ENCODE measurements at places on chromosomes 6 and 20.

- no peak for DNase-seq
Observed at GRCh38 chr6:105806486-105806920, 279.6 kb upstream of the PRDM1 start.

DNA sequence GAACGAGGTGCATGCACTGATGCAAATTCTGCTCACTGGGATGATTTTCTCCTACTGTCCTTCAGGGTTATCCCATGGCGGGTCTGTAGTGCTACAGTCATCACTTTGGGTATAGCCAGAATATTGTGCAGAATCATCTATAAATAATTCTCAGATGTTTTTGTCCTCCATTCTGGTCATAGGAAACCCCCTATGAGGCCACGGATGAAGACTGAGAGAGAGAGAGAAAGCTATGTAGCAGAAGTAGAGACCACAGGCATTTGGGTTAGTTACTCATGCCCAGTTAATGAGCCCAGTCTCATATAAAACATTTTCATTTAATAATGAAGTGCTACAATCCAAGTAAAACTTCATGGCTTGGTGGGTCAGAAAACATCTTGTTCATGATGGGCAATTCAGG, 145.1 kb upstream of the PLN start:
- no peak for DNase-seq

DNA sequence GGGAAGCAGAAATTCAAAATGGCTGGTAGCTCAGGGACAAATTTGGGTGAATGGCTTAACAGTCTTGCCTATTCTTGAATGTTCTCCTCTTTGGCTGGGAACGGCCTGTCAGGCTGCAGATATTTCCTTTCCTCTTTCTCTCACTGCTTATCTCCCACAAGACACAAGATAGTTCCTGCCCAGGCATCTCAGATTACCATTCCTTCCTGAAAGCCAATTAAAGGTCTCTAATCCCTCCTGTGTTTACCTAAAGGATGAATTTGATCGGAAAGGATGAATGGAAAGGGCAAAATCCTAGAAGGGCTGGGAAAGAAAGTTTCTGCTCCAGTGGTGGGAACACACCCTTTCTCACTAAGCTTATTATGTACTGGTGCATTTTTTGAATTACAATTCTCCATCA, 95.9 kb upstream of the JAG1 start:
- DNase-seq: no peak

DNA sequence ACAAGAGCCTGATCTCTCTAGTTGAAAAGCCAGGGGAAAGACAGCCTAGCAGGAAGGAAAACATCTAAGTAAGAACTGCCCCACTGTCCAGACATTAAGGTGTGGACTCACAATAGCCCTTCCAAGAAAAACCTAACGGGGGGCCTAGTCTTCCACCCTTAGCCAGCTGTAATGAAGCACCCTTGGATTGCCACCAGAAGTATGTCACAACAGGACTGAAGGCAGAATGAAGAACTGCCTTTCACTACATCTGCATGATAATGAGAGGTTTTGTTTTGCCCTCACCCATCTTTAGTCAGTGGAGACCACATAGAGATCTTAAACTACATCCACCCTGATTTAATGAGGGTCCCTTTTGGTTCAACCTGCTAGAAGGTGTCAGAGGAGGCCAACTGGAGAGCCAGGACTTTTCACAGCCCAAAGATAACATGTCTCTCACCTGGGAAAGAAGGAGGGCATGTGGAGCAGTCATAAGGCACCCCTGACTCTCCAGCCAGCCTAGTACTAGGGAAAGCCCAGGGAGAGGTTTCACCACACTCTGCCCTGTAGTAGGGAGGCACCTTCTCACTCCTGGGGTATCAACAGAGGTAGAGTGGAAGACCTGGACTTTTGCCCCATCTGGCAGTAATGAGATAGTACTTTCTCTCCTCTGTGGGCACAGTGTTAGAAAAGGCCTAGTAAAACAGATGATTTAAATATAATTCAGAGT, 1017.4 kb upstream of the MANEA start:
- no peak for DNase-seq

GRCh38 chr20:23116311-23117089, 30.4 kb upstream of the CD93 start:
- DNase-seq: no peak

- no peak for DNase-seq
Observed at GRCh38 chr6:167570460-167571400, 245.8 kb downstream of the TTLL2 start.

DNA sequence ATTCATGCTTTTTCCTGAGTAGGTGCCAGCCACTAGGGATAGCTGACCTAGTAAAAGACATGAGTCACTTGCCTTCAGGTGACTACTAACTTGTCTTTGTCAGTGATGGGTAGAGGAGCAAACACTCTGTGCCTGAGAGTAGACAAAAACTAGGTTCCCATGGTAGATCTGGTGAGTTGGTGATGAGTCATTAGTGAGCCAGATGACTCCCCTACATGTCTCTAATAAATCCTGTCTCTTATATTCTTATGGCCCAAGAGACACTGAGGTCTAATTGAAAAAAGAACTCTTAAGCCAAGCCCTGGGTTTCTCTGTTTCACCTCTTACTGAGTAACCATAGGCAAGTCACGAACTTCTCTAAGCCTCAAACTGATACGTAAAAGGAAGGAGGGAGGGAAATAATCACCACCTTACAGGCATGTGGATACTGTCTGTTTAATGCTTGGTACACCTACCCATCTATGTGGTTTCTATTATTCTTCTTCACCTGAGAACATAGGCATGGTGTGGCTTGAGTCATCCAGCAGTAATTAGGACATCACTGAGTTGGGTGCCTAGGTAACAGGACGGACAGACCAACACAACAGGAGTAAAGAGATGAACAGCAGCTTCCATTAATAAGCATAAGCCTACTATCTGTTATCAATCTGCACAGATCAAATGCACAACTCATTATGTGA, 20.3 kb downstream of the TTPAL start:
- no peak for DNase-seq

DNA sequence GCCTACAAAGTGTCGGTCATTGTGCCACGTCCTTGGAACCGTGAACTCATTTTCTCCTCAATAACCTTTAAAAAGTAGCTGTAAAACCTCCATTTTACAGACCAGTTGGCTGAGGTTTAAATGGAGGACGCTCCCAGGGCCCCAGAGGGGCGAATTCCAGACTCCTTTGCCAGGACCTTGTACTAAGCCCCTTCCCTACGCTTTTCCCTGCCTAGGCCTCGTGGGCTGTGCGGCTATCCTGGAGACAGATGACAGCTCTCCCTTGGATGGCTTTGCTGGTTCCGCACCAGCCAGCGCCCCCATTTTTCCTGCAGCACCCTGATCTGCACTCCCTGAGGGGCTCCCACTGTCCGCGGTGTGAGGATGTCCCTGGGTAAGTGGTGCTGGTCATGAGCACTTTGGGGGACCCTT, 12.1 kb upstream of the SNHG17 start:
- no peak for DNase-seq

DNA sequence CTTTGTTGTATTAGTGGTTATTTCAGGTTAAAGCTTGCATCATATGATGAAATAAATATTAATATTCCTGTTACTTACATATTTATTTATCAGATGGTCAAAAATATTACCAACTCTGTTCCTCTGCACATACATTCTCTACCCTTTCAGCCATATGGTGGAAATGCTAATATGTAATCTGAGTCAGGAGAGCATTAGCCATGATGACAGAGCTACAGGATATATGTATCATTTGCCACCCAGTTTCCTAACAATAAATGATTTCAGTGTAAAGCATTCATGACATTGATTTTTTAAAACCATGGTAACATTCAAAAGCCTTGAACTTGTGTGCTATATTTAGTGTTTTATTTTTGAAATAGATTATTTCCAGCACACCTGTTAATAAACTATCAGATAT, 16.6 kb downstream of the POPDC3 start:
- DNase-seq: no peak

- no peak for DNase-seq
Observed at GRCh38 chr6:11732036-11732631, 46.5 kb downstream of the ADTRP start.

- DNase-seq: no peak
Observed at GRCh38 chr6:10505529-10505928, 15.6 kb upstream of the GCNT2 start.

DNA sequence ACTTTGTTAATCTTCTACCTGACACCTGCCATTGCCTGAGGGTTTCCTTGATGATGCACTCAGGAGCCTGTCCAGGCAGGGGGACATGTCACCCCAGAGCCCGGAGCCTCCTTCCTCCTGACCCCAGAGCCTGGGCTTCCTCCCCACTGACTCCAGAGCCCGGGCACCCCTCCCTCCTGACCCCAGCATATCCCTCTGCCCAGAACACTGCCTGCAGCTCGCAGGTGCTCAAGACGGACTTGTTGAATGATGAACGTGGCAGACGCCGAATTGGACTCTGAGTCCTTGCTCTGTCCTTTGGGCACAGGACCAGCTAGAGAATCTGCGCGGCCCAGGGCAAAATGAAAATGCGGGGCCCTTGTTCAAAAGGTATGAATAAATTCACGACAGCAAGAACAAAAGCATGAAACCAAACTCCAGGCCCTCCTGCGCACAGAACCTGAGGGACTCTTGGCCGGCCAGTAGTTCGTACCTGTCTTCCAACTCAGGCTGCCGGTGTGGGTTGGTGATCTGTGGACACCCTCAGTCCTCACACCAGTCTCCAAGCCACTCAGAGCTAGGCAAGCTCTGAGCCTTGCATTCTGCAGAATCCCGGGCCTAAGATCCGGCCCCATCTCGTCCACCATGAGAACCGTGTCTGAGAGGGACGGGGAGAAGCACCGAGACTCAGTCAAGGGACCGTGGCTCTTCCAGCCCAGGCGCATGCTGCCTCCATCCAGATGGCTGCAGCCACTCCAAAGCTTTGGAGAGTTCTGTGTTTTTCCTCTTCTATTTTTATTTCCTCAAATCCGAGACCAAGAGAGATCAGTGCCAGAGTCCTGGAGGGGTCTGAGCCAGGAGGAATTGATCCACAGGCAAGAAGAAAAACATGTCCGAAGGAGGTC, 104.7 kb downstream of the BMP7 start:
- no peak for DNase-seq

GRCh38 chr6:76790045-76790796, 673.1 kb downstream of the HTR1B start:
- DNase-seq: no peak

All from GM12891 (cell line).